ENCODE measurements at places on chromosomes 13 and 19.

GRCh38 chr19:679418-680286, 3.5 kb downstream of the FSTL3 start:
- DNase-seq: peak; percentile 76

DNA sequence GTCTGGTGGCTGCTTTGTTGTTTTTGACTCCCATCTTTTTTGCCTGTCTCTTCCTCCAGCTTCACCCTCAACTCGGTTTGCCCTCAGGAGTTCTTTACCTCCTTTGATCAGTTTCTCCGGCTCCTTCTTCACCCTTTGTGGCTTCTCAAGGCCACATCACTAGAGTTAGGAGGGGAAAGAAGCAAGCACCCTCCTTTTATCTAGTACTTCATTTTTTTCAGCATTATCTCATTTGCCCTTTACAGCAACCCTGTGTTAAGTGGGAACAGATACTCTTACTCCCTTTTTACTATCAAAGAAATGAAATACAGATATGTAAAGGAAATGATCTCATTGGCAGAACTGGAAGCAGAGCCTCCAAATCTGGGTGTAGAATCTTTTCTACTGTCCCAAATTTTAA, 26.9 kb downstream of the RAP2A start:
- DNase-seq: no peak

- no peak for DNase-seq
Observed at GRCh38 chr19:50510700-50511068, 307 bp downstream of the JOSD2 start.

GRCh38 chr13:97401421-97401820, 32.5 kb upstream of the RAP2A start:
- no peak for DNase-seq

- DNase-seq: peak; percentile 85
Observed at GRCh38 chr19:18419195-18419698, at the start of gene SSBP4. Gene SSBP4, plus strand, starts transcription at chr19:18419398. Its CDS starts 251 bp downstream, at chr19:18419649.

DNA sequence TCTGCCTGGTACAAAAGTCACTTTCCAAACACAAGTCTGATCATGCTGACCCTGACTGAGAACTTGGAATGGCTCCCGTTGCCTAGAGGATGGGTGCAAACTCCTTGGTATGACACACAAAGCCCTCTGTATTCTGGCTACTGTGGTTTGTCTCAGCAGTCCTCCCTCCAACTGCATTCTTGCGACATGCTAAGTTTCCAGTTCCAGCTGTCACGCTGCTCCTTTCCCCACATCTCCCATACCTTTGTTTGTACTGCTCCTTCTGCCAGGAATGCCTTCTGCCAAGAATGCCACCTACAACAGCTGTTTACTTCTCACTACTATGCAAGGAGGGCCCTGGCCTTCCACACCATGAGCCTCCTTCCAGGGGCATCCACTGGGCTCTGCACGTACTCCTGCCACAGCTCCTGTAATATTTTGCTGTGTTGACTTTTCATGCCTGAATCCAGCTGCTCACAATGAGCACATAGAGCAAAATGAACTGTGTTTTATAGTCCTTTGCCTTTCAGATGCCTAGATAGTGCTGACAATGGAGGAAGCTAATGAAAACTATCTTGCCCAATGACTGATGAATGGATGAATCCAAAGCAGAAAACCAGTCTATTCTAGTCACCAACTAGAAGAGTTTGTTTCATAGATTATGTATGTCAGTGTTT, 543.7 kb downstream of the EFNB2 start:
- peak; percentile 63 for DNase-seq

DNA sequence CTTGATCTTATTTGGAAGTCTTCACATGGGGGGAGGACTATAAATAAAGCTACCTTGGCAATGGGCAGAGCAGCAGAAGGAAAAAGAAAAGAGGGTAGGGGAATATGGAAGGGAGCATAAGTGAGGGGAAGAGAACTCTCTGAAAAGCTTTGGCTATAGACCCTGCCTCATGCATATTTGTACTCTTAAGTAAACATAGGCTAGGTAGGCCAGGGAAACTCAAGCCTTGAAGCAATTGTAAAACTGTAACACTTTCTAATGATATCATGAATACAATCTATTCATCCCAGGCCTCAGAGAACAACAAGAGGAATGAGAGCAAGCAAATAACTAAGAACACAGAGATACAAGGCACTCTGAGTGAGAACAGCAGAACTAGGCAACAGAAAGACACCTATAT, 20.4 kb downstream of the MYCBP2 start:
- DNase-seq: no peak

GRCh38 chr19:23887642-23888041, 27.0 kb upstream of the ZNF726 start:
- DNase-seq: no peak

- no peak for DNase-seq
Observed at GRCh38 chr13:33058776-33059327, 42.6 kb downstream of the KL start.

DNA sequence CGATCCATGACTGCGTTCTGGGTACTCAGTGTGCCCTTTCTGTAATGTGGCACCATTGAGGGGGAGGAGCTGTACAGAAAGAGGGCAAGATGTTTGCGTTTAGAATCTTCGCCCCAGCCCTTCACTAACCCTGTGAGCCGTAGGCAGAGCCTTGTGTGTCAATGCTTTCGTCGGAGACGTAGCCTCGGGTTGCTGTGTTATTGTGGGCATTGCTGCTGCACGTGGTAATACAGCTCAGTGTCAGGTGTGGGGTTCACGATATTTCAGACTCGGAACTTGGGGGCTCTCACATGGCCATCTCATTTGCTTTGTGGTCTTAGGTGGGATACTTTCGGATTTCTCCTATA, 6.1 kb downstream of the RPS9 start:
- DNase-seq: no peak

DNA sequence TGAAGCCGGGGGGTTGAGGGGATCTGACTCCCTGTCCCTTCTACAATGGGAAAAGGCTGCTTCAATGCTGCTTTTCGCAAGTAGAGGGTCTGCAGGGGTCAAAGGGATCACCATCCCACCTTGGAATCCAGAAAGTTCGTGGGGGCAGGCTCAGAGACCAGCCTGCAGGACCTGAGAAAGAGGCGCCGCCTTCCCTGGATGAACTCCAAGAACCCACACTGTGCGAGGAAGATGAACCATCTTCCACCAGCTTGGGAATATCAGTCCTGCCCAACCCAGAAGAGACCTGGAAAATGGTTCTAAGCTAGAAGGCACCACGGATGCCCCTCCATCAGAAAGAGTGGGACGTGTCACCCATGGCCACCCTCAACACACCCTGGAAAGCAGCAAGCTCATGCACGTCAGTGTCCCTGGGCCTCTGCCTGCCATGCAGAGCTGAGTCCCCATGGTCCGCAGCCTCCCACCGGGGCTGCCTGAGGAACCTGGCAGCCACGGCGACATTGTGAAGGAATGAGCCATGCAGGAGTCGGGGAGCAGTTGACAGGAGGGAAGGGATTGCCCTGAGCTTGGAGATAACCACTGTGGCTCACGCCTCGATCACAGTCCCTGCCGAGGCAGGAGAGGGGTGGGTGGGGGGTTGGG, 14.6 kb downstream of the RAB3D start:
- DNase-seq: no peak

DNA sequence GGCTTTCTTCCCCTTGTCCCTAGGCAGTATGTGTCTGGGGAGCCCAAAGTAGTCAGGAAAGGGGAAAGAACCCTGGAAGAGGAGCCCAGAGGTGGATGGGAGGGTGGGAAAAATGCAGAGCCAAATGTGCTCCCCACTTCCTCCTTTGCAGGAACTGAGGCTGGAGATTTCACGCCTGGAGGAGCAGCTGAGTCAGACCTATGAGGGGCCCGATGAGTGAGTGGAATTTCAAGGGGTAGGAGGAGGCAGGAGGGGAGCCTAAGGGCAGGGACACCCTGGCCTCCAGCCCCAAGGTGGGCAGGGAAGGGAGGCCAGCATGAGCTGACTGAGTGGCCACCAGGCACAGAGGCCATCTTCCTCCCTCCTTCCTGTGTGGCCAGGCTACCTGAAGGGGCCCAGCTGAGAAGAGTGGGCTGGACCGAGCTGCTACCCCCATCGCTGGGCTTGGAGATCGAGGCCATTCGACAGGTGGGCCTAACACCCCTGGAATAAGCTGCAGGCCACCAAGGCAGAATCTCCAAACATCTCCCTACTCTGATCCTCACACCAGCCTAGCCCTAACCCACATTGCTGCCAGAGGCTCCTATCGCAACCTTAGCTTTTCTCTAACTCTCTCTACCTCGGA, 14.3 kb downstream of the PTH2 start:
- peak; percentile 9 for DNase-seq

DNA sequence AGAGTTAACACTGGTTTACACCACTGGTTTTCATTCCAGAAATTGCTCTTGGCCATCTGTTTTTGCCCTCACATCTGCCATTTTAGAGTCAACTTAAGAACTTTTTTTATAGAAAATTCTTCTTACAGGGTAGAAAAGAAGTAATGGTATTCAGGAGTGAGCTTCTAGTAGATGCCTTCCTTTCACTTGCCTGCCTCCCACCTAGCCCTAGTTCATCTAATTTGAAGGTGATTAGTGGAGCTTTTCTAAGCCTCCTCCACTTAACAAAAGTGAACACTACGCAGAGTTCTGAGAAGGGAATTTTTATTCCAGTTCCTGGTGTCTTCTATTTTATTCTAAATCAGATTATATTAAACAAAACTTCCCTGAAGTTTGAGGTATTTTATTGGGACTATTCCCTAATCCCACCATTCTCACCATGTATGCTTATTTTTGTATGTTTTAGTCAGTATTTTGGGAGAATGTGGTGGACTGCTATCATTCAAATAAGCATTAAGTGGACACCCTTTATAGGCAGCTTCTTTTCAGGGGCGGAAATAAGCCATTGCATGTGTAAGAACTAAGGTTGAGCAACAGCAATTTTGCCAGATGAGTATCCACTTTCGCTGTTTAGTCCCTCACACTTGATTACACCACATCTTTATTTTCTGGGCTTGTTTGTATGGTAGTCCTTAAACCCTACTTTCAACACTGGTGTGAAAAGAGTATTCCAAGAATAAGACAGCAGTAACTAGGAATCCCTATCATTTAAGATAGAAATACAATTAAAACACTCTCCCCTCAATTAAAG, 156.9 kb downstream of the ENOX1 start:
- DNase-seq: no peak

GRCh38 chr19:55134736-55135135, 14.3 kb downstream of the TNNT1 start:
- no peak for DNase-seq

GRCh38 chr13:32142956-32143375, 111.4 kb downstream of the FRY start:
- DNase-seq: peak; percentile 70

- DNase-seq: no peak
Observed at GRCh38 chr19:41695745-41696144, 7.7 kb upstream of the CEACAM7 start.

- no peak for DNase-seq
Observed at GRCh38 chr13:100984085-100984705, 309.6 kb upstream of the TMTC4 start.

GRCh38 chr19:952680-953444, 27.0 kb downstream of the ARID3A start:
- DNase-seq: peak; percentile 24

DNA sequence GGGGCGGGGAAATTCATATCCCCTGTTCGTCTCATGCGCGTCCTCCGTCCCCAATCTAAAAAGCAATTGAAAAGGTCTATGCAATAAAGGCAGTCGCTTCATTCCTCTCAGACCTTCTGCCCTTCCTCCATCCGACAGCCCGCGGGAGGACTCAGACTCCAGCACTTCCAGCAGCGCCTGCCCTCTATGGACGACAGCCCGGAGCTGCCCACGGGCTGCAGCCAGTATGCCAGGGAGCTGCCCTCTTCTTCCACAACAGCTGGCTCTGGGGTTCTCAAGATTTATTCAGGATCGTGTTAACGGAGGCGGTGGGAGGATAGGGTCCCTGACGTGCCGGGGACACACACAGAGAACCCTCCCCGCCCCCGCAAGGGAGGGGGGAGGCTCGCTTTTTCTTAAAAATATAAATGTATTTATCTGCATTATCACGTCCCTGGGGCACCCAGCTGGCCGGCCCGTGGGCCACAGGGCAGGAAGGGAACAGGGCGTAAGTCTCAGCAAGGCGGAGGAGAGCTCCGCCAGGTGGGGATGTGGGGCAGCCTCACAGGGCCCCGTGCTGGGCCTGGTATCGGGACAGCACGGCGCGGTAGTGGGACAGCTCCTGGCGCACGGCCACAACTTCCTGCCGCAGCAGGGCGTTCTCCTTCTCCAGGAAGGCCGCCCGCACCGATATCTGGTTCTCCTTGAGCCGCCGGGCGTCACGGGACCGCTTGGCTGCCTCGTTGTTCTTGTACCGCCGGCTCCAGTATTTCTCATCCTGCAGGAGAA, 6.7 kb downstream of the DBP start:
- DNase-seq: no peak

GRCh38 chr19:40403262-40403984, 9.8 kb downstream of the PRX start:
- DNase-seq: peak; percentile 87

GRCh38 chr13:45615501-45616101, at the start of gene ERICH6B:
Gene ERICH6B, minus strand, starts transcription at chr13:45615739. Its CDS starts 18,734 bp downstream, at chr13:45597005.
- DNase-seq: peak; percentile 40

- DNase-seq: no peak
Observed at GRCh38 chr13:109712124-109712722, 74.2 kb downstream of the IRS2 start.

GRCh38 chr13:43242040-43242439, 218.7 kb downstream of the DNAJC15 start:
- DNase-seq: no peak

Data from fibroblast of skin of abdomen (primary cell).